NCI-H446 (cell line): ENCODE measurements at places on chromosomes 6 and 20.

GRCh38 chr6:95286874-95287273 is 290.5 kb upstream of the MANEA start:
- peak; percentile 85 for DNase-seq

DNA sequence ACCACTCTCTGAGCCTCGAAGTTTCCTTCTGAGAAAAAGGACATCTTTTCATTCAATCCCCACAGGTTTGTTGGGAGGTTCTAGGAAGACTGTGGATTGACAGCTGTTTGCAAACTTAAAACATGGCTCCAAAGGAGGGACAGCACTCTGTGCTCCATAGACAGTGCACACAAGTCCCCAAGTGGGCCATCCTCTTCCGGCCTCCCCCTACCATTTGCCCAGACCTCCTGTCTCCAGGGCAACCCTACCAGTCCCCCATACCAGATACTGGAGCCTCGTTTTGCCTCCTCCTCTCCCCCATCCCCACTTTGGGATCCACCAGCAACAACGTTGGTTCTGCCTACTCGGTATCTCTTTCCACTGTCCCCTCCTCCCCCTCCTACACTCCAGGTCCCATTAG is 8.5 kb upstream of the DLGAP4 start:
- DNase-seq: no peak

DNA sequence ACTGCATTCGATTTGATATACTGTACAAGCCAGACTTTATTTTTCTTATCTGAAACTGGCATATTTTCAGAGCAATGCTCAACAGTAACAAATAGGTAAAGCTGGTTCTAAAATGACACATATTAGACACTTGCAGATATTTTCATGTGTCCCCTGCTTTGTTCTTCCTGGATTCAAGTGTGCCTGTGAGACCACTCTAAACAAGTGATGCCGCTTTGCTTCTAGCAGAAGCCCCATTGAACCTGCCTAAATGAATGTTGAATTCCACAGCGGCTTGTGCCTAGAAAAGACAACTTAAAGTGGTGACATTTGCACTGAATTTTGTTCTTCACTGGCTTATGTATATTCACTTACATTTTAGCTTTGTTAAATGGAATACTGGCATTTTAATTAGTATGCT is 115.7 kb downstream of the AKAP7 start:
- no peak for DNase-seq

DNA sequence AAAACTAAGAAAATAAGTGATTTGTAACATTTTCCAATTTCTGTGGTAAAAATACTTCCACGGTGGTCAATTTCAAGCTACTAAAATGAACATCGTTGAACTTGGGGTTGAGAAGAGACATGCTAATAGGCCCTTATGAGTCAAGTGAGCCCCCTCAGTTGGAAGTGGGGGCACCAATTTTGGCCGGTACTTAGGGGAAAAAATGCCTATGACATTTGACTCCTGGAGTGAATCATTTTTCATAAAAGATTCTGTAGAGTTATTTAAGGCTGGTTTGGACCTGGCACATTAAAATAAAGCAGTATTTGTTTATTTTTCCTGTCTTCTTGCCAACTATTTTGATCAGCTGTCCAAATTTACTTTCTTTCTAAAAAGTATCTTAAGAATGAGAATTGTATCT is 32.4 kb upstream of the CAP2 start:
- no peak for DNase-seq

DNA sequence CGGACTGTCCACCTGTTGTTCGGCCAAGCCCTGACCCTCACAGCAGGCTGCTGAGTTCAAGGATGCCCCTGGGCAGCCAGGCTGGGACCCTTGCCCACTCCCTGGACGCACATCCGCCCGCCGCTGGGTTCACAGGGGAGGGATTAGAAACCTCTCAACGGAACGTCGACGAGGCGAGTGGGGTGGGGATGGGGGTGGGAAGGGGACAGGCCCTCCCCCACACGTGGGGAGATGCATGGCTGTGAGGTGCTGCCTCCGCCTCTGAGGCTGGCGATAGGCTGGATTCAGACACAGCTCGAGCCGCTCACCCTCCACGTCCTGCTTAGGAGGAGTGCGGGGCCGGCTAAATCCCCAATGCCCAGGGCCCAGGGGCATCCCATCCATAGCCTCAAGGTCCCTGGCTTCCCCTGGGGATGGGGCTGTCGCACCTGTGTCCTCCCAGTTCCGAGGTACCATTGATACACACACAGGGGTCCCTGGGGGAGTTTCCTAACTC is 90.6 kb upstream of the BHLHE23 start:
- DNase-seq: no peak

- DNase-seq: no peak
Measured at GRCh38 chr6:24861934-24862333, 63.2 kb upstream of the ARMH2 start.

- DNase-seq: no peak
Measured at GRCh38 chr20:32510601-32511357, 74.4 kb downstream of the NOL4L start.

- DNase-seq: no peak
Measured at GRCh38 chr6:112005013-112005371, 48.9 kb upstream of the CCN6 start.

DNA sequence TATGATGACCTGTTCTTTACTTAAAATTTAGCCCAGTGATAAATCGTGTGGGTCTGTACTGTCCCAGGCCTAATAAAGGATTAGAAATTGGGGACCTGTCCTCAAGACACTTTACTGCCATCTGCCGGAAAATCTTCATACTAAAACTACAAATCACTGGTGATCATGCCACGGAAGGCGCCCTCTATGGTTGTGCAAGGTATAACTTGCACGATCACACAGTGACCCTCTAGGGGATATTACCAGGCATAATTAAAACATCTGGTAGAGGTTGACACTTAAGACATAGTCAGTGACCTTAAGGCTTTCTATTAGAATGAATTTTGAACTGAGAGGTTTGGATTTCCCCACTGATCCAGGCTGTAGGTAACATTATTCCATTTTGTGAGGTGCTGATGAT is 172.6 kb downstream of the BMP2 start:
- DNase-seq: peak; percentile 19

- no peak for DNase-seq
Measured at GRCh38 chr6:32609391-32609730, 19.7 kb upstream of the HLA-DRB1 start.

DNA sequence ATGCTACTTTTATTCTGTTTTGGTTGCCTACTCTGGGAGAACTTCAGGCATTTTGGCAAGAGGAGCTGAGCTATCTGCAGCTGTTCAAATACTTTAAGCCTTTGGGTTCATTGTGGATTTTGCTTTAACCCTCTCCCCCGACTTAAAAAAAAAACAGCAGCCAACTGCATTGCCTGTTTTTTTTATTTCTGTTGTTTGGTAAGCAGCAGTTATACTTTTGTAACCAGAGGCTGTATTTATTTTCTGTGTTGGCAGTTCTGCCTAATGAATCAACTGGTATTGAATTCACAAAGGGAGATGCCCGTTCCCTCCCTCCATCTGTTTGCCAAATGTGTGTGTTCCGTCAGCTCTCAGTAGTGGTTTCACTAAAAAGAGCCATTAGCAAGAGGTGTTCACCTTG is 484.0 kb downstream of the UTRN start:
- no peak for DNase-seq

- DNase-seq: no peak
Measured at GRCh38 chr20:2295886-2296515, at the start of gene TGM3. Gene TGM3, plus strand, starts transcription at chr20:2296001. Its CDS starts 63 bp downstream, at chr20:2296064.

- no peak for DNase-seq
Measured at GRCh38 chr6:45901767-45902650, 113.7 kb downstream of the CLIC5 start.

DNA sequence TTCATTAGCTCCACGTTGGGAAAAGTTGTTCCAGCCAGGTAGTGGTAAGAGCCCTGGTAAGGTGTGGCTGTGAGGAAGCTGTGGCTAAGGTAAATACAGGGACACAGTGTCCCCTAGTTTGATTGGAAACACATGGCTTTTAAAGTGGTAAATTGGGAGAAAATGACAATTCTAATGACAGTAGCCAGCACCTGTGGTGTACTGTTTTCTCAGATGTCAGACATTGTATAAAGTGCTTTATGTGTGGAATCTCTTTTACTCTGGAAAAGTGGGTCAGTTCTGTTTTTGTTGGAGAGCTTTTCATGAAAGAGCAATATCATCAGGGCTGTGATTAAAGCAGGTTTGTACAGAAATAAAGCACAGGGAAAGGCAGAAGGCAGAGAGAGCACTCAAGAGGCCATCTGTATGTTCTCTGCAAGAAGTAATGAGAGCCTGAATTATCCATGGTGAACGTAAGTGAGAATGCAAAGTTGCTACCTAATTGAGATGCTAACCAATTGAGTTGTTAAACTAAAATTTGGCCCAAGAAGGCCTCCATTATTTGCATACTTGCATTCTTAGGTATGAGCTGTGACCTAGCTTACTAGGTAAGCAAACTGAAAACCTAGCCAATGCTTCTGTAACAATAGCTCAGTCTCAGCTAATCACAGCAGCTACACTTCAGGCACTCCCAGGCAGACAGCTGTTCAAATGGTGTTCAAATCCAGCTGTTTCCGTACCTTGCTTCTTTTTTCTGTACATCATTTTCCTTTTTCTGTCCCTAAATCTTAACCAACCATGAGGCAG is 28.2 kb downstream of the MRAP2 start:
- DNase-seq: no peak
